ENCODE measurements at places on chromosomes 3 and 15.

GRCh38 chr3:79672075-79672474, 95.7 kb downstream of the ROBO1 start:
- no peak for DNase-seq

GRCh38 chr15:33754242-33754641, 214.1 kb upstream of the CHRM5 start:
- no peak for DNase-seq

- peak; percentile 45 for DNase-seq
Observed at GRCh38 chr3:187740421-187741399, 4.6 kb downstream of the BCL6 start.

- no peak for DNase-seq
Observed at GRCh38 chr3:14154276-14154675, 24.1 kb downstream of the XPC start.

DNA sequence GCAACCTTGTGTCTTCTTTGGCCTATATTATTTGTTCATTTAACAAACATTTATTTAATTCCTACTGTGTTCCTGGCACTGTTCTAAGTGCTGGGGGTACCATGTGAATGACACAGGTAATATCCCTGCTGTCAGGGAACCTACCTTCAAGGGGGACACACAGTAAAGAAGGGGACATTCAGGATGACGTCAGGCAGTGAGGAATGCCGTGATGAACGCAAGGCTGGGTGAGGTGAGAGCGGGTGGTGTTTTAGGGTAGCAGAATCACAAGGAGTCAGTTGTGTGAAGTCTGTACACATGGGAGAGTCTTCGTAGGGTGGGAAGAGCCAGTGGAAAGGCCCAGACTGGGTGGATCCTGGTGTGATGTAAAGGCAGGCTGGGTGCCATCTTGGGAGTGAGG, 1.7 kb upstream of the FAM107A start:
- no peak for DNase-seq

DNA sequence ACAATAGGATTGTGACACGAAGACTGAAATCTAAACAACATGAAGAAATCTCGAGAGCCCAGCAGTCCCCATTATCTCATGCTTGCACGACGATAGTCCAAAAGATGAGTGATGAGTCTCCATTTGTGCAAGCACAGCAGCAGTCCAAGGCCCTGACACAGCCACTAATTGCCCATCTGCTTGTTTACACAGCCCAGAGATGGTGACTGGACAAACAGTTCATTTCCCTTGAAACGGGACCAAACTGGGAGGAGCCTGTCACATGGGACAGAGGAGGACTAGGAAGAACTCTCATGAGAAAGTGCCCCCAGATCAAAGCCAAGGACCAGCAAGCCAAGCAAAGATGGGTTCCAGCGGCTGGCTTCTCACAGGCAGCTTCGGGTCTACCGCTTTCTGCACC, 121.0 kb downstream of the GREM1 start:
- no peak for DNase-seq

DNA sequence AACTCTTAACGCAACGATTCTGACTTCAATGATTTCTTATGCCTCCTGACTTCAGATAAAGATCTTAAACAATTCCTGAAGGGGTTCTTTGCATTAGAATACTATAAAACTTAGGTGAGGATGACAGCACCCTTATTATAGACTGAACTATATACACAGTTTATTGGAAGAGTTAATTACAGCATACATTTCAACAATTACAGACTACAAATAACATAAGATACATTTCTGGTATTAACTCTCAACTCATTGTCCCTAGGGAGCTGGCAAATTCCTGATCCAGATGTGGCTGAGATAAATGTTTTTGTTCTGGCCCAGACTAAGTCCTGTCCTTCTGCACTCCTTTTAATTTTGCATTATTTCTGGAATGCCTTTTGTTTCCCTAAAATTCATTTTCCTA, 155.5 kb upstream of the TMC3 start:
- DNase-seq: no peak

- DNase-seq: peak; percentile 47
Observed at GRCh38 chr3:149967086-149967685, 3.5 kb downstream of the PFN2 start.

DNA sequence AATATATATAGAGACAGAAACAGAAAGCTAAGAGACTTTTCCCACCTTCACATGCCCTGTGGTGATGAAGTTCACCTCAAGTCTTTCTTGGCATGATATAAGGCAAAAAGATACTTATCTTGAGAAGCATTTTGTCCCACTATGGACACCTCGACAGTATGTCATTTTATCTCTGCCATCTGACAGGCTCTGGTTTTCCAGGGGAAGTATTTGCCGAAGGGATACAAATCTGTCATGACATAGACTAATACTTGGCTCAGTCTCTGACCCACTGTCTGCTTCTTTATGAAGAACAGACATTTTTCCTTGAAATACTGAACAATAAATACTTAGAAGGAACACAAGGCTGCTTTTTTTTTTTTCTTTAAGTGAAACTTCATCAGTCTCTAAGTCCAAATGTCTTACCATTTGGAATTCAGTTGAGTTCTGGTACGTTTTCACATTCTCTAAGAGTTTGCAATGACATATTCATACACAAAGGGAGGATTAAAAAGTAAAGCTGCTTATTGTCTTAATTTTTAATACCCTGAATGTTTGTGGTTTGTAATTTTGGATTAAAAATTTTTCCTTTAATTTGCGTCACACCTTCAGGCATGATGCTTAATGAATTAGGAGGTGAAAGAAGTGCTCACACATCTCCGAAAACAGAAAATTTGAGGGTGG, 87.8 kb upstream of the LMOD3 start:
- no peak for DNase-seq

- peak; percentile 58 for DNase-seq
Observed at GRCh38 chr3:47019201-47019600, 39.7 kb downstream of the NBEAL2 start.

DNA sequence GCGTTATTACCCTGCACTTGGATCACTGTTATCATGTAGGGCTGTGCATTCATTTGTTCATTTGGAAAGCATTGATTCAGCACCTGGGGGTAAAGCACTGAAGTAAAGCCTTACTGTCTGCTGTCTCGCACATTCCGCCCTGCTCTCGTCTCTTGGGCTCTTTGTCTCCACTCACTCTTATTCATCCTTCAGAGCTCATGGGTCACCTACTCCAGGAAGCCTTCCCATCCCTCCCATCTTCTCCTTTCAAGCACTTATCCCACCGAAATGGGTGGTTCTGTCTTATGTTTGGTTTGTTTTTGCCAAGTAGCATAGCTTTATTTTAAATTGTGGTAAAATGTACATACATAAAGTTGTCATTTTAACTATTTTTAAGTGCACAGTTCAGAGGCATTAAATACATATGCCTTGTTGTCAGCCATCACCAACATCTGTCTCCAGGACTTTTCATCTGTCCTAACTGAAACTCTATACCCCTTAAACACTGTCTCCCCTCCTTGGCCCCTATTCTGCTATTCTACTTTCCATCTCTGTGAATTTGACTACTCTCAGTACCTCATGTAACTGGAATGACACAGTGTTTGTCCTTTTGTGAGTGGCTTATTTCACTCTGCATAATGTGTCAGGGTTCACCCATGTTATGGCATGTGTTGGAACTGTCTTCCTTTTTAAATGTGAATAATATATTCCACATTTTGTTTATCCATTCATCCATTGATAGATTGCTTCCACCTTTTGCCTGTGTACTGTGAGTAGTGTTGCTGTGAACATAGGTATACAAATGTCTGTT, 9.3 kb downstream of the DIS3L start:
- DNase-seq: no peak

- no peak for DNase-seq
Observed at GRCh38 chr15:87871258-87871681, 385.3 kb downstream of the NTRK3 start.

DNA sequence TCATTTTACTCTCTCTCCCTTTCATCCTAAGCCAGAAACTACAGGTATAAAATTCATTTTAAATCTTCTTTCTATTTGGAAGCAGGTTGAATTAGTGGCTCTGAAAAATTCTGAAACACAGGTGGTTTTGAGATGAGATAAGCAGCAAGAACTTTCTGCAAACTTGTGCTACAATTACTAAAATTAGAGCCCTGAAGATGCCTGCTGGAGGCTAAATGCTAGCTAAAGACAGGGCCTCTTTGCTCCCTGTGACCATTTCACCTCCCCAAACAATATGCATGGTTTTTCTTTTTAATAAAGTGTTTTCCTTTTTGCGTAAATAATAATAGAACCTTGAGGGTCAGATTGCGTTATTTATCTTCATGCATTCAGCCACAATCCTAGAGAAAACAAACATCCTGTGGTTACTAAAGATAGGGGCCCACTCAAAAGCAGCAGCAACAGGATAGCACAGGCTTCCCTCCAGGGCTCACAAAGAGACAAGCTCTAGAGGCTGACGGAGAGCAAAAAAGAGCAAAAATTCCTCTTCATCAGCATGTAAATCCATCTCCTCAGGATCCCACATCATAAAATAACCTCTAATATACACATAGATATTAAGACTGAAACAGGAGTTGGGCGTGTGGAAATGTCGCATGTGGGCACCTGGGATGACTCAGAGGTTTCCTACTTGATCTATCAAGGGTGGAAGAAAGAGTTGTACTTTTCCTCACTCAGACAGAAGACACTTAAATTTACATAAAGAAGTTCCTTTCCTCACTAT, 26.5 kb upstream of the CP start:
- DNase-seq: peak; percentile 42

DNA sequence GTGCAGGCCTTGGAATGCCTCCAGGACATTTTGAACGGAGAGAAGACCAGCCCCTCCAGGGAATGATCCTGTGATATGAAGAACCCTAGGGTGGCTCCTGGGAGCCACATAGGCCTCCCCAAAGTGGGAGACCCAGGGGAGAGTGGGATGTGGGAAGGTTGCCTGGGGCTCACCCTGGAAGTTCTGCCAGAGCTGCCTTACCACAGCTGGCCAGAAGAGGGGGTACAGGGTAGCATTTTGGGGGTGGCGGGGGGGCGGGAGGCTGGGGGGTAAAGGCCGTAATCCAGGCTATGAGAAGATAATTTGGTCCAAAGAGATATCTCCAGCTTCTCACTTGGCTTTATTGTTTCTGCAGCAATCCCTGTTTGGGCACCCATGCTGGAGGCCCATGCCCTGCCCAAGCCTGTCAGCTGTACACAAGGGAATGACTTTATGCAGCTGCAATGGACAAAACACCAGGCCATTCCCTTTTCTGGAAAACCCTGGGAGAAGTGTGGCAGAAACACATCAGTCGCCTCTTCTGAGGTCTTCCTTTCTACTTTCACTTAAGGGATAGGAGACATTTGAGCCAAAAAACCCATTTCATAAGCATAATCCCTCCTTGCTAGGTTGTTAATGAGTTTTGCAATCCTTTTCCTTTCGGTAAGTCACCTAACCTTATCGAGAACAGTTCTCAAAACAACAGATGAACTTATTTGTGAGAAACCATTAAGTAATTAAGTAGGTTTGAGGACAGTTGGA, 11.0 kb upstream of the MUSTN1 start:
- no peak for DNase-seq

DNA sequence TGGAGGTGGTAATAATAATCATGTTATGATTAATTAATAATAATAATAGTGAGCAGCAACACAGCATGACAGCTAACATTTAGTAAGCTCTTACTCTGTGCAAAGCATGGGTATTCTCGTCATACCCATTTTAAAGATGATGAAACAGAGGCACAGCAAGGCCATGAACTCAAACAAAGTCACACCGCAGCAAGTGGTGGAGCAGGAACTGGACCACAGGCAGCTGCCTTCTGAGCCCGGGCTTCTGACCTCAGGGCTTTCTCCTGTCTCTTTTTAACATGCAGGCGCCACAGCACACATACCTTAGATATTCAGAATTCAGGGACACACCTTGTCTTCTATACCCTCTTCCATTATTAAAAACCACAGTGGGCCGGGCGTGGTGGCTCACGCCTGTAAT, 50.7 kb upstream of the SPATA12 start:
- no peak for DNase-seq

- no peak for DNase-seq
Observed at GRCh38 chr3:31499281-31499680, 33.4 kb upstream of the STT3B start.

DNA sequence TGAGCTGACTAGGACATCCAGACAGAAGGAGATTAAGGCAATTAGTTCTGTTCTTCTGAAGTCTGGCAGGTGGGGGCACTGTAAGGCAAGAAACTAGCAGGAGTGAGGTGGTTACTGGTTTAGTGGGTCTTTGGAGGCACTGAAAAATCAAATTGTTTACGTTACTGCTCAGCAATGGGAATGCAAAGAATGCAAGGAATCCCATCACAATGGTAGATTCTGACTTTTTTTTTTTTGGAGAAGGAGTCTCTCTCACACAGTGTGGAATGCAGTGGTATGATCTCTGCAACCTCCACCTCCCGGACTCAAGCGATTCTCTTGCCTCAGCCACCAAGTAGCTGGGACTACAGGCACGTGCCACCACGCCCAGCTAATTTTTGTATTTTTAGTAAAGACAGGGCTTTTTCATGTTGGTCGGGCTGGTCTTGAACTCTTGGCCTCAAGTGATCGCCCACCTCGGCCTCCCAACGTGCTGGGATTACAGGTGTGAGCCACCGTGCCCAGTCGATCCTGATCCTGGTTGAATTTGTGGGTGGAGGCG, 16.4 kb downstream of the FAM107A start:
- peak; percentile 60 for DNase-seq
